Nephron progenitor cell (in vitro differentiated cells): ENCODE measurements at places on chromosomes 13 and 19.
A peak's percentile ranks its signal among the peaks of the same experiment; 100 is the strongest.

DNA sequence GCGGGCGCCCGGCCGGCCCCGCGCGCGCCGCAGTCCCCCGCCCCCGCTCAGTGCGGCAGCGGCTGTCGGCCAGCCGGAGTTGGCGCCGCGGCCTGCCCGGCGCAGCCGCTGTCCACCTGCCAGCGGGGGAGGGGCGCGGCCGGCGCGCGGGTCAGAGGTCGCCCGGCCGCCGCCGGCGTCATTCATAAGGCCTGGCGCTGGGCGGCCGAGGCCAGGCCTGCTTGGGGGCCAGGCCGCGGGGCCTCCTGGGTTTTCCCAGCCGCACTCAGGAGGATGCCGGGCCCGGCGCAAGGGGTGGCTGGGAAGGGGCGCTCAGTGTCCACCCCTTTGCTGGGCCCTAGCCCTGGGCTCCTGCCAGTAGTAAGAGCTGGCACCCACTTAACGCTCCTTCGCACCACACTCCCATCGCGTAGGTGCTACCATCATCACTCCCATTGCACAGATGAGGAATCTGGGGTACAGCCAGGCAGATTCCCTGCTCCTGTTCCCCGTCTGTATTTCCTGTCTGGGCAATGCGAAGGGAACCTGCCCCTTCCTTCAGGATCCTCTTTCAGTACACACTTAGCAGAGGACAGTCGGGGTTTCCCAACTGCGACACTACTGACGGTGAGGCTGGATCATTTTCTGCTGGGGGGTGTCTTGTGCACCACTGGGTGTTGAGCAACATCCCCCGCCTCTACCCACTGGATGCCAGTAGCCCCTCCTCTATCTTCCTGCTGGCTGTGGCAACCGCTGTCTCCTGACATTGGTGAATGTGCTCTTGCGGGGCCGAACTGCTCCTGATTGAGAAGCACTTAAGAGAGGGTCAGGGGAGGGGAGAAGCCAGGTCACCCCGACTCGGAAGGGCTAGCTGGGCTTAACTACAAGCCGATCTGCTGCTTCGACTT is 846 bp upstream of the PRKACA start:
- no peak for DNase-seq

- peak; percentile 14 for DNase-seq
Measured at GRCh38 chr13:42215578-42216421, 56.2 kb upstream of the AKAP11 start.

GRCh38 chr13:51867062-51867461 is 5.3 kb downstream of the CCDC70 start:
- DNase-seq = no peak

DNA sequence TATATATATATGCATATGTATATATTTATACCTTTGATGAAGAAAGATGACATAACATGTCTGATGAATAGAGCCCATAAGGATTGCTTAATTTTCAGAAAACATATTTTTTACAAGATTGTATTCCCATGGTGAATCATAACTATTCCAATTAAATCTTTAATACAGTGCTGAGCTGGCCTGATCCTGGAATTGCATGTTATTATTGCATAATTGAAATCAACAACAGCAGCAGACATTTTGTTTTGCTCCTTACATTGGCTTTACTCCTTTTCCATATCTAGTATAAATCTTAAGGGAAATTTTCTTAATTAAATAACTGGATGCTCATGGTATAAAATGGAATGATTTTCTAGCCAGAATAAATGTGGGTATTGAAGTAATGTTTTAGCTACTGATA is 22.0 kb downstream of the POSTN start:
- DNase-seq = no peak

DNA sequence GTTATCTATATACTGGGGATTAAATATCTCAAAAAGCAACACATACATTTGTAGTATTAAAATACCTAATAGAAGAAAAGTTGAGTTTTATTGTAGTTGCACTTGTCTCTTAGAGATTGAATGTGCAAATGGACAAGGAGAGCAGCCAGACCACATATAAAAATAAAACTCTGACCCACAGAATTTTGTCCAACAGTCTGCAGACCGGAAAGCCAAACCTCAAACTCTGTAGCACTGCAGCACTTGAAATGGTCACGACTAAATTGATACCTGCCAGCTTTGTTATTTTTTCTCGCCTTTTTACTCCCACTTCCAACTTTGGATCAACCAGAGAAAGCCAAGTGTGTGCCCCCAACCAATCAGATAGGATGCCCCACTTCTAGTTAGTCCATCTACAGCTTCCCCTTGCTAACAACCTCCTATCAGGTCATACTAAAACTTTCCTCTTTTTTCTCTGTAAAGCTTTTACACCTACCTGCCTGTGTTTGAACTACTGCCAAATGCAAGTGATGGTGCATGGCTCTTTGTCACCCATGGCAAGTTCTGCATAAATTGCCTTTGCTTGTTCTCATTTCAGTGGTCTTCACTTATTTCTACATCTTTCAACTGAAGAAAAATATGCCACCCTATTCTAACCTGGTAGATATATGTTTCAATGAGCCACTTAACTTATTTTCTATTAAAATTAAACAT is 1250.7 kb upstream of the SPRY2 start:
- DNase-seq = no peak

DNA sequence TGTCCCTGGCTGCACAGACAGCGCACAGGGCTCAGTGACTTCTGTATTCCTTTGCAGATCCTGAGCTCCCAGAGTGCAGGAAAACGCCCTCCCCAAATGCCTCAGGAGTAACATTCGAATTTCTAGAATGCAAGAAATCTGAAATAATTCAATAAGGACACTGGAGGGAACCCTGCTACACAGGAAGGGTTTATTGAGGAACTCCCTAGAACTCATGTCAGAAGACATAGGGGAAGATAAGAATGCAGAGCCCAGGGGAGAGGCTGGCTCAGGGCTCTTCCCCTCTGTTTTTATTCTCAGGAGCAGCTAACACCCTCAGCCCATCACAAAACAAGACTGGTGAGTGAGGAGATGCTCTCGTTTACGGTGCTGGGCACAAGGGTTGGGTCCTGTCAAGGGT is 6.8 kb downstream of the LILRA1 start:
- no peak for DNase-seq

DNA sequence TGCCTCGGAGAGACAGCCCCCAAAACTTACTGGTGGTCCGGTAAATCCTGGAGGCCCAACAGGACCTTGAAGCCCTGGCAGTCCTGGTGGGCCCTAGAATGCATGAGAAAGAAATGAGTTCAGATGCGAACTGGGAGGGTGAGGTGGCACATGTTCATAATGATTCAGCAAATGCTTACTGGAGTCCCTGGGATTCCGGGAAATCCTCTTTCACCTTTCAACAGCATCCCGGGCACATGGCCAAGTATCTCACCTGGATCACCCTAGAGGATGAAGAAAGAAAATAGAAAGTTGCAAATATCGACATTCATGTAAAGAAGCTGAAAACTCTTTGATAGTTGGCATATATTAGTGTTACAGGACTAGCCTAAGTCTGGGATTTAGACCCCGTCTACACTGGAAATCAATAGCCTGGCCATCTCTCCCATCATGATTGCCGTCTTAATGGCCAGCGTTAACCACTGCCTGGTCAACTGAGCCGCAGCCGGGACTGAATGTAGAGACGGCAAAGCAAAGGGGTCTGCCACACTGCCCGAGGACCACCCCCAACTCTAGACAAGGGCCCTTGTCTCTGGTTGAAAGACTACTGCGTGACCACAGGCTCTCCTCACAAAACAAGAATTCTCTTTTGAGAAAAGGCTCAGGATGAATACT is 96.9 kb downstream of the COL4A1 start:
- no peak for DNase-seq

GRCh38 chr19:16217716-16218451 is 20.2 kb downstream of the AP1M1 start:
- DNase-seq = no peak

DNA sequence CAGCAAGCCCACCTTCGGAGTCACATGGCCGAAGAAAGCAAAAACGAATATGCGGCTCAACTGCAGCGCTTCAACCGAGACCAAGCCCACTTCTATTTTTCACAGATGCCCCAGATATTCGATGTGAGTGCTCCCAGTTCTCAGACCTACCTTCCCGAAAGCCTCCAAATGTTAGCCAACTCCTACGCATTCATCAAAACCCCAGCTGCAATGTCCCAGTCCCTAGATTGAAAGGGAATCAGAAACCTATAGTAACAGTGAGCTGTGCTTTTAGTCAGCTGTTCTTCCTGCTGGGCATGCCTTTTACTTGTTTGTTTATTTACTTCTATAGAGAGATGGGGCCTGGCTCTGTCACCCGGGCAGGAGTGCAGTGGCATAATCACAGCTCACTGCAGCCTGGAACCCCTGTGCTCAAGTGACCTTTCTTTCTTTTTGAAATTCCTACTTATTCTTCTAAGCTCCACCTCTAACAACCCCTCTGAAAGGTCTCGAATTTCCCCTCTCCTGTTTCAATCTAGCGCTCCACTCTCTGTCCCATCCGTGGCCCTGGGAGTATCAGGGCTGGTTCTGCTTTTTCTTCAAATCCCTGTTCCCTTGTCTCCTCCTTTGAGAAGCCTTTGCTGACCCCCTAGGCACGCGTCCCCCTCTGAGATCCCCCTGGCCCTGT is 4.4 kb downstream of the TRIP10 start:
- no peak for DNase-seq

DNA sequence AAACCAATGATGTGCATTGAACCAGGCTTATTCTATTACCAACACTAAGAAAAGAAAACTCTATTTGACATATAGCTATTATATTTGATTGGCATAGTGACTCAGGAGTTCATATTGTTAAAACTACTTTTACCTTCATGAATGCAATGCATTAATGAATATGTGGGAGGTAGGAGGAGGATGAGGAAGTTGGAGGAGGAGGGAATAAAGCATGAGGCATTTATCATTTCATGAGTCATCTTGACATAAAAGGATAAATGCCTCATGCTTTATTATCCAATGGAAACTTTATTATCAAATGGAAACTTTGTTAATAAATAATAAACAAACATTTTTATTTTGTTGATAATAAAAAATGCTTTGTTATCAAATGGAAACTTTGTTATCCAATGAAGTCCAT is 116.5 kb downstream of the SPRY2 start:
- DNase-seq = no peak

GRCh38 chr19:35720163-35720524 is 2.3 kb downstream of the KMT2B start:
- no peak for DNase-seq
